ENCODE measurements at places on chromosomes 3 and 15.

DNA sequence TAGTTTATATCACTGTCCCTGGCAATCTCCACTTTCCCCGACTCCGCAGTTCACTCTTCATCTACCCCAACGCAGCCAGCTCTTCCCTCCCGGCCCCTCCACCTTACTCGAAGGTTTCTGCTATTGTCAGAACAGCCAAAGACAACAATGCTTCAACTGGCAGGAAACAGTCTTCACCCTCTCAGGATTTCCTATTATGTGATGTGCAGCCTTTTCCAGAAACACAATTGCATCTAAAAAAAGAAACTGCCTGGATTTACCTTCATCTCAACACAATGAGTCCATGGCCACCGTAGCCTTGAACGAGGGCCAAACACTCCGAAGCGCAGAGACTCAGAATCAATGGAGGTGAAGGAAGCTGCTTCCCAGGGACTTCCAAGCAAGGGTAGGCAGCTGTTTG is 182.1 kb upstream of the TSC22D2 start:
- peak; percentile 60 for DNase-seq

DNA sequence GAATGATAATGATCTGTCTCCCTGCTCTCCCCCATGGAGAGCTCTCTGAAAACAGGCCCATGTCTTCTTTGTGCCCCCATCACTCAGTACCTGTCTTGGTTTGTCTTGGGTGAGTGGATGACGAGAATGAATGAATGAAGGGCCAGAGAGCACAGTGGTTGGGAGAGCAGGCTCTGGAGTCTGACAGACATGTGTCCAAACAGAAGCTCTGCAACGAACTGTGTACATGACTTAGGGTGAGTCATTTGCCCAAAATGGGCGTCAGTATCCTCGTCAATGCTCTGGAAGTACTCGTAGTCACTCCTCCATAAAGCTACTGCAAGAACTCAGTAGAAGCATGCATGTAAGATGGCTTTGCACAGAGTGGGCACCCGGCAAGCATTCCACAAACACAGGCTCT is 170.2 kb upstream of the TLE3 start:
- DNase-seq, result peak; percentile 32

- no peak for DNase-seq
Observed at GRCh38 chr3:194736277-194736895, 50.7 kb downstream of the FAM43A start.

- no peak for DNase-seq
Observed at GRCh38 chr3:11721479-11721878, 77.8 kb upstream of the VGLL4 start.

DNA sequence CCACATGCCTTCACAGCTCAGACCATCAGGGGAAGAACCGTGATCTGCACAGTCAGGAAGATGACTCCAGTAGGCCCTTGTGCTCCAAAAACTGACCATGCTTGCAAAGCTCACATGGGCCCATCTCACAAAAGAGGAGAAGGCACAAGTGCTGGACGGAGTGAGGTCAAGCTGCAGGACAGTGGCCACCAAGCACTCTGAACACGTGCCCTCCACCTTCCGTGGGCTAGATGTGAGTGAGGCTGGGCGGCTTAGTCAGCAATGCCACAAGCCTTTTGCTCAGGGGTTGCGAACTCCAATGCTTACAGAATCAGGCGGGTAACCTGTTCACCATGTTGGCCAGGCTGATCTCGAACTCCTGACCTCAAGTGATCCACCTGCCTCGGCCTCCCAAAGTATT is 70.9 kb downstream of the SCN5A start:
- DNase-seq, result no peak

- no peak for DNase-seq
Observed at GRCh38 chr15:23073890-23074646, 34.7 kb upstream of the TUBGCP5 start.

DNA sequence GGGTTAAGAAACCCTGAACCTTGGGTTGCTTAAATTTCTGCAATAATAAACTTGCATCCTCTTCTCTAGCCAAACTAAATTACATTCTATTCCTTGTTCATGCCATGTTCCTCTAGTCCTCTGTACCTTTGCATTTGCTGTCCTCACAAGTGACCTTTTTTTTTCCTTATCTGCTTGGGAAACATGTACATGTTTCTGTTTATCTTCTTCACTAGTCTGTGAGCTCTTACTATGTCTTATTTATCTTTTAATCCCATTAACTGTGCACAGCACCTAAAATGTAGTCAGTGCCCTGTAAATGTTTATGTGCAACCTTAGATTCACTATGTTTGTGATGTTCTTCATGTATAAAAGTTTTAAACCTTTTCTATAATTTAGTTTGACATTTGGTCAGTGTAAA is 61.9 kb downstream of the REC114 start:
- no peak for DNase-seq

GRCh38 chr3:53056442-53056841 is 10.6 kb upstream of the SFMBT1 start:
- DNase-seq, result no peak

DNA sequence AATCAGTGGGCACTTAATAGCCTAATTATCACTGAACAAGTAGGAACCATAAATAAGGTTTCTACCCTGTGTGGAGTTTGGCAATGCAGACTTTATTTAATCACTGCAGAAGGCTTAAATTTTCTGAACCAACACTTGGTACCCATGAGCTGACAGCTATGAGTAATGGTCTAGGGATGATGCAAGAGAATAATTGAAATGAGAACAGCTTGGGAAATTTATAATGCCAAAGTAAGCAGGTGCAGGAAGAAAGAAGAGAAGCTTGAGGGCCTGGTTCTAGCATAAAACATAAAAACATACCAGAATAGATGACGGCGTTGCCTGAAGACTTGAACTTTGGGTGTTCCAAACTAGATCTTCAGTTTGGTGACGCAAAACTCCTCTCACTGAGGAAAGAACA is 67.0 kb downstream of the IMPG2 start:
- DNase-seq, result no peak

DNA sequence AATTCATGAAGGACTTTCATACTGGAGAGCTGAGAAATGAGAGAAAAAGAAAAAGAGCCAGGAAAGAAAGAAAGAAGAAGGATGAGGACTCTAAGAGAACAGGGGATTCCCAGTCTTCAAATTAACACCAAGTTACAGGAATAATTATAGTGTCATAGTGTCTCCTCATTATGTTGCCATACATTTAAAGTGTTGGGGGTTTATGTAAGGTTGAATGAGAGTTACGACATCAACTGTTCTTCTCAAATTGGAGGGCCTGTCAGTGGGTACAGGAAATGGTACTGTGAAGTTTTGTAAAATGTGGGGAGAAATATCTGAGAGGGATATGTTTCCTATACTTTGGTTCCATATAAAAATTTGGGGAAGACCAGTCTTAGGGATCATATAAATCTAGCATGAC is 12.3 kb upstream of the CD200 start:
- no peak for DNase-seq

GRCh38 chr15:24067733-24068501 is 380.8 kb upstream of the NDN start:
- DNase-seq, result no peak

GRCh38 chr3:179136195-179136594 is 12.0 kb upstream of the PIK3CA start:
- no peak for DNase-seq

DNA sequence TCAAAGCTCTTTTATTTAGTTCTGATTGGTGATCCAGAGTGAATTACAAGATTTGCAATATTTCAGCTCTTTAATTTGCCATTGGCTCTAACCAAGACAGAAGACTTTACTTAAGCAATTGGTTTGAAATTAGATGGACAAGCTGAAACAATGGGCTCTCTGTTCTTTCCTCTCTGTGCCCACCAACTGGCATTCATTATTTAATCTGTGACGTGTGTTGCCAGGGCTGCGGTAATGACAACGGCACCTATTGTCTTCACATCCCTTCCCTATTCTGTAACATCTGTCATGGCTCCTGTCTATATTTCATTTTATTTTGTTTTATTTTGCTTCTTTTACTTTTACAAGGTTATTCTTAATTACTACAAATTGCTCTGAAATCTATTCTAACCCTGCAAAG is 33.9 kb downstream of the PLD1 start:
- DNase-seq, result no peak

- no peak for DNase-seq
Observed at GRCh38 chr3:101311676-101312075, 8.7 kb downstream of the IMPG2 start.

- peak; percentile 96 for DNase-seq
Observed at GRCh38 chr3:194265505-194265892, 85.6 kb downstream of the CPN2 start.

- no peak for DNase-seq
Observed at GRCh38 chr3:186361246-186361761, 730 bp downstream of the DGKG start.

DNA sequence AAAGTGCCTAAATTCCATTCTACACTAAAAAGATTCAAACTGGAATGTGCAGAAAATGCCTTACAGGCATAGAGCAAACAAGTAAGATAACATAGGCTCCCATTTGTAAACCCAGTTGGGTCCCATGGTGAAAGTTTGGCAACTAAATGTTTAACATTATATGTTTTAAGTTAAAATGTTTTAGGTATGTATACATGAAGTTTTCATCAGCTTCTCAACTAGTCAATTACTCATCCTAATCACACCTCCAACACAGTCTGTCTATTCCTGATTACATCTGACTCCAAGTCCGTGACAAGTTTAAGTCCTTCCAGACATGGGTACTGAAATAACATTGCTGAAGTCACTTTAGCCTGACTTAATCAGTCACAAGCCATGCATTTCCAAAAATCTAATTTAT is 25.0 kb downstream of the MYLK start:
- no peak for DNase-seq

DNA sequence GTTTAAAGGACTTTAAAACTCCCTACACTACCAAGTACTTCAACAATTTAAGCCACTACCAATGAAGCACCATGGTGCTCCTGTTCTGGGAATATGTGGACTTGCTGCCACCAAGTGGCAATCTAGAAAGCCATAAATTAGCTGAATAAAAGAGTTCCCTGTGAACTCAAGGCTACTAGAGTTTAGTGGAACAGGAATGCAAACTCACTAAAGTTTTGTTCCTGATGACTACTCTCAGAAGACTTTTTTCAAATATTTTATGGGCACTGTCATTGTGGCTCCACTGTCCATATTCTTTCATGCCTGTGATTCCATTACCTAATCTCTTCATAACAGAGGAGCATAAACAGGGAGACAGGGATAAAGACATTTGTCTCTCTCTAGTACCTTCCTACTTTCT is 63.9 kb downstream of the TMCC1 start:
- DNase-seq, result peak; percentile 92

- DNase-seq, result no peak
Observed at GRCh38 chr3:69392415-69392814, 6.5 kb upstream of the FRMD4B start.

DNA sequence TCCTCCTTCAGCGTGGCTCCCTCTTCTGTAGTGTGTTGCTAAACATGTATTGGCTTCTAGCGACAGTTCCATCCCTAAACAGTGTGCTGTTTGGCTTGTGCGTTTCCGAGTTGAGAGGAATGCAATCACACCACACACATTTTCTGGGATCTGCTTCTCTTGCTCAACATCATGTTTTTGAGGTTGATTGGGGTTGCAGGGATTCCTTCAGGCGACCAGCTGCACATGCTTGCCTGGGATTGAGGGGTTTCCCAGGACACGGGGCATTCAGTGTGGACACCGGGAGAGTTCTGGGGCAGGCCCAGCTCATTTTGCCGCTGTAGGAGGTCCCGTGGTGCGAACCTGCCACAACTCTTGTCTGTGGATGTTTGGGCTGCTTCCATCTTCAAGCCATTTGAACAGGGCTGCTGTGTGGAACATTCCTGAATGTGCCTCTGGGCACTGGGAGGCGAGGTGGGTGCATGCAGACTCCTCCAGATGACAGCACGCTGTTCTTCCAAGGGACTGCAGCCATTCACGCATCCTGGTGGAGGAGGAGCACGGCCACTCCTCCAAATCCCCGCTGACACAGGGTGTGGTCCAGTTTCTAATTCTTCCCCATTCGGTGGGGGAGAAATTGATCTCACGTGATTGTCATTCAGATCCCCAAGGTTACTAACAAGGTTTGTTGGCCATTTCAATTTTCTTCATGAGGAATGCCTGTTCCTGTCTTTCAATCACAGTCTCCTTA is 82.8 kb downstream of the PLXNA1 start:
- no peak for DNase-seq

GRCh38 chr3:112360561-112360960 is 27.6 kb downstream of the CD200 start:
- DNase-seq, result peak; percentile 59

DNA sequence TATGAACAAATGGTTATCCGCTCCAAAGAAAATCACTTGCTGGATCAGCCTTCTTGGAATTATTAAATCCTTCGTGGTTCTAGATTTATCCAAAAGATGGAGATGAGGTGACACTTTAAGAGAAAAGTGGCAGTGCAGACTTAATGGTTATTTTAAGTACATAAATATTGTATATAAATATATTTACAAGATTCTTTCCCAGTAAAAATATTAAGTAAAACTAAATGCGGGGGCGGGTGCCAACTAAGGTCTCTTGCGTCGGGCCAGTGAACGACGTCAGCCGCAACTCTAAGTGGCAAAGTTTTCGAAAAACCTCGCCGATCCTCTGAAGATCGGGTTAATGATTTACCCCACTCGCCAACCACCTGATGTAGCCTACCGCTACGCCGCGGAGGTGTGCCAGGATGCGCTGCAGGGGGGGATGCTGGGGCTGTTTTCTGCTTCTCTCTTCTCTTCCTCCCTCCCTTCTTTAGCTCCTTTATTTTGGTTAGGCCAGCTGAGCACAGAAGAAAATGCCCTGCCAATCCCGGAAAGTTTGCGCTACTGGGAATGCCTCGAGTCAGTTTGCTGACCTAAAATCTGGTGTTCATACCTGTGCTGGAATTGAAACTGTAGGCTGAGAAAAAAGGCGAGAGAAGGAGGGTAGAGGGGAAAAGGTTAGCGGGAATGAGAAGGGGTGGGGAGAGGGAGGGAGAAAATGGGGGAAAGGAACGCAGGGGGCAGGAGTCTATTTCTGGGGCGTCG is 7.6 kb upstream of the FOXB1 start:
- no peak for DNase-seq

GRCh38 chr3:177353140-177353539 is 155.9 kb upstream of the TBL1XR1 start:
- DNase-seq, result no peak

All from cardiac fibroblast (primary cell).